Right renal cortex interstitium (tissue), 3 donors: ENCODE measurements at places on chromosomes 16 and 17. TPM values are rescaled to one million over a fixed set of nuclear protein-coding genes. Genes with fewer than 3 reads are reported as not detected.

NAE1 gene
- 84.9 TPM for polyA plus RNA-seq

HES7 gene
- polyA plus RNA-seq: not detected

SPATA32 gene
- polyA plus RNA-seq: not detected

HSD3B7 gene
- polyA plus RNA-seq: 7.3 TPM

DNASE1L2 gene
- polyA plus RNA-seq: 0.74 TPM

CCL17 gene
- polyA plus RNA-seq: not detected

COL1A1 gene
- 390 TPM for polyA plus RNA-seq

GCGR gene
- 5.7 TPM for polyA plus RNA-seq

EXOSC6 gene
- 13.9 TPM for polyA plus RNA-seq

METTL26 gene
- polyA plus RNA-seq: 34.8 TPM

AURKB gene
- 28.6 TPM for polyA plus RNA-seq

METRNL gene
- polyA plus RNA-seq: 49.1 TPM

MAPT gene
- polyA plus RNA-seq: 11.3 TPM

TPSG1 gene
- polyA plus RNA-seq: 0.71 TPM
